Right forelimb (tissue), 1 donor: ENCODE measurements at places on chromosomes 4 and X.

DNA sequence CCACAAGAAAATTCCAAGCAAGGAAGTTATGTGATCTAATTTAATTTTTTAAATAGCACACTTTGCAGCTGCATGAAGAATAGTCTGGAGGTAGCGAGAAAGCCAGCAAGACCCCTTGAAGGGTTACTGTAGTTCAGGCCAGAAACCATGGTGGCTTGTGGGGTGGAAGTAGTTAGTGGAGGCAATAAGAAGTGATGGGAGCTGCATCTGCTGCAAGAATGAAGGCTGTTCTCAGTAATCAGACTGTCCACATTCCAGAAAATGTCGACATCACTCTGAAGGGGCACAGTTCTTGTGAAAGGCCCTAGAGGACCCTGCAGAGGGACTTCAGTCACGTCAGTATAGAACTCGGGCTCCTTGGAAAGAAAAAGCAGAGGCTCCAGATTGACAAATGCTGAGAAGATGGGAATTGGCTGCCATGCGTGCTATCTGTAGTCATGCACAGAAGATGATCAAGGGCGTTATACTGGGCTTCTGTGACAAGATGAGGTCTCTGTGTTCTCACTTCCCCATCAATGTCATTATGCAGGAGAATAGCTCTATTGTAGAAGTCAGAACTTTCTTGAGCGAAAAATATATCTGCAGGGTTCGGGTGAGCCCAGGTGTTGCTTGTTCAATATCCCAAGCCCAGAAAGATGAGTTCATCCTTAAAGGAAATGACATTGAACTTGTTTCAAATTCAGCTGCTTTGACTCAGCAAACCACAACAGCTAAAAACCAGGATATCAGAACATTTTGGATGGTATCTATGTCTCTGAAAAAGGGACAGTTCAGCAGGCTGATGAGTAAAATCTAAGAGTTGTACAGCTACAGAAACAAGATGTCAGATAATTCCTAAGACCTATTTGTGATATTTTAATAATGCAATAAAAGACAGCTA lies 254.2 kb downstream of the CBR4 start:
- no peak for DNase-seq

DNA sequence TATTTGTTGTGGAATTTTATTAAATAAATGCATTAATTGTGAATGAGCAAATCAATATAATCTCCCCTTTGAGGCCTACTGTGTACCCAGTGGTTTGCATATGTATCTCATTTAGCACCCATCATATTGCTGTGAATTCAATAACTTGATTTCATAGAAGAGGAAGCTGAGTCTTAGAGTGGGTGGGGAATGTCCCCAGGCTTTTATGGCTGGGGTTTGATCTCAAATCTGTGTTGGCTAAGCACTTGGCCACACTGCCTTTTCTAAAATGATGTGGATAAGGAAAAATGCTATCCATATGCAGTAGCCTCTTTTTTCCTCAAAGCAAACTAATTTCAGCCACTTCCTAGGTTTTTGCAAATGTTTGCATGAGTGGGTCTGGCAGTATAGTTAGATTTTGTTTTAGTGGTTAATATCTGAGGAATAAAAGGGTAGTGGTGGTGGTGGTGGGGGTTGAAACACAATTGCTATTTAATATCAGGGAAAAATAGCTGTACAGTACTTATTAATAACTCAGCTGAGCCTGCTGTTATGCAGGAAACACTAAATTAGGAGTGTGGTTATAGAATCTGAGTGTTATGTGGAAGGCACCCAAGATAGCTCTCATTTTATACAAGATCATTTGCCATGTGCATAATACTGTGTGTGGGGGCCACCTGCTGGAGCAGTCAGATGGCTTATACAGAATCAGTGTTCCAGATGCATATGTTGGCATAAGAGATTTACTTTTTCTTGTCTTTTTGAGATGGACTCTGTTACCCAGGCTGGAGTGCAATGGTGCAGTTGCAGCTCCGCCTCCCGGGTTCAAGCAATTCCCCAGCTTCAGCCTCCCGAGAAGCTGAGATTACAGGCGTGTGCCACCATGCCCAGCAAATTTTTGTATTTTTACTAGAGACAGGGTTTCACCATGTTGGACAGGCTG lies 108.0 kb downstream of the TMEM131L start:
- peak; percentile 77 for DNase-seq

DNA sequence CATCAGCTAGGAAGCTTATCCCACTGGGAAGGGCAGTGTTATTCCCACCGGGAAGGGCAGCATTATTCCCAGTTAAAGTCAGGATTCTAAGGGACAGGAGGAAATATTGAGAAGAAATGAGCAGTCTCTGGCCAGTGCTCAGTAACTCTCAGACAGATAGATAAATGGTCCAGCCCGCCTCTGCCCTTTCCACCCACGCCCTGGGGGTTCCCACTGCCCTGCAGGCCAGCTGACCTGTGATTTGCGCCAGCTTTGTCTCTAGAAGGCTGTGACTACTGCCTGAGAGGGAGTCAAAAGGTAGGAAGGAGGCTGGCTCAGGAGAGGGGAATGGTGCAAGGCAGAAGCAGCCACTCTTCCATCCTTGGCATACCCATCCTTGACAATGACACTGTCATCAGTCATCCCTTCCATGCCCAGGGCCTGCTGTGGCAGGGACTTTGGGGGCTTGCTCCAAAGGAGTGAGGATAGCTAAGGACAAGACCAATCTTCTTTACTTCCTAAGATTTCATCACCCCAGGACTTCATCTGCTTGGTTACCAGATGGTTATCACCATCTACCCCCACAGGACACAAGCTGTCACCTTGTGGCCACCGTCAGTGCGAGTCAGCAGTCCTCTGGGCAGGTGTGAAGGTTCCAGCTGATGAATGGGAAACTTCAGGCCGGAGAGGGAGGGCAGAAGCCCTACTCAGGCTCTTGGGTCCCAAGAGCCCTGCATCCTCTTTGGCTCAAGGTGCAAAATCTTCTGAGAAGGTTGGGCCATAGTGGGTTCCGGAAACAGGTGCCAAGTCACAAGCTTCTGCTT lies 49.5 kb downstream of the SEPSECS start:
- DNase-seq: no peak

DNA sequence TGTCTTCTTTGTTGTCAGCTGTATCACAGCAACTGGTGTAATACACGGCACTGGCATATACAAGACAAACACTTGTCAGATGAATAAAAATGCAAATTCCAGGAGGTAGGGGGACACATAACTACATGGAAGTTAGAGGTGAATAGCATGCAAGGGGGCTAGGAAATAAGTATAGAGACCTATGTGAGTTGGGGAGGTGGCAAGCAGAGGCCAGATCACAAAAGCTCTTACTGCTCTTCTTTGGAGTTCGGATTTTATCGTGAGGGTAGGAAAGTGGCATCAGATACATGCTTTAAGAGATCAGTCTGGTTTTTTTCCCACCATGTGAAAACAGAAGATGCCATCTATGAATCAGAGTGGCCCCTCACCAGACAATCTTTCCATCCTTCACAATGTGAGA lies 2.8 kb upstream of the SRP72 start:
- DNase-seq: no peak

DNA sequence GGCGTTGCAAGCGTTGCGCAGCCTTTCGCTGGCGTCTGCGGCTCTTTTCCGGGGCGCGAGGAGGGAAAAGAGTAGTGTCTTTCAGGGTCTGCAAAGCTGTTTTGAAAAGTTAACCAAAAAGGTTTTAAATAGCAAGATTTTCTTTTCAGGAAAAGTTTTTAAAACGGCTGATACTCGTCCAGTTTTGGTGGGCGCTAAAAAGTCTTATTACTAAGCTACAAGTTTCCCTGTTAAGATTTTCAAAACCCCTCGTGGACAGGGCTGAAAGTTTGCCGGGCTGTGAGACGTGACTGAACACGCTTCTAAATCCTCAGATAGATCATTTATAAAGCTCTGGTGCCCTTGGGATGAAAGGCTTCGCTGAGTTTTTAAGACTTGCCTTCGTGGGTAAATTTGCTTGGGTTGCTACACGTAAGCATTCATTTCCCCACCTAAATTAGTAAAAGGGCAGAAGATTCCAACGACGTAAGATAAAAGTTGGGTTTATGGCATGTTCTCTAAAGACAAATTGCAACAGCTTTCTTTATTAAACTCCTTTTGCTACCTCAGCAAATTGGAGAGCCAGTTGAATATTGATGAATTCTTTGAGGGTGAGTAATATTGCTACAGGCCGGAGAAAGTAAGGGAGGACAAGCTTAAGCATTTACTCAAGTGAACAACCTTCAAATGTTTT lies 91.5 kb downstream of the HPRT1 start:
- DNase-seq: no peak

DNA sequence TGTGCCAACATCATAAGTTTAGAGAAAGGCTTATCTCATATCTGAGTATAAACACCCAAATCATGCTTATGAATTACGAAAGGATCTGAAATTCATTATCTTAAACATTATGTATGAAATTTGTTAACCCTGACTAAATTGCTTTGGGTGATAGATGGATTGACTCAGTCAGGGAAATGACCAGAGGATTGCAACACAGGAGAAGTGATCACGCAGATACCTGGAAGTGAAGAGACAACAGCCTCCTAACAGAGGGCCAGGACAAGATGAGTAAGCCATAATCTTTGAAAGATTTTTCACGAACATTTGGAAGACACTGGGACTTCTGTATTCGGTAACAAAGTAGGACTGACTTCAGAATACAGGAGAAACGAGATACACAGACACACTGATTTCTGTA lies 363.4 kb downstream of the DMD start:
- DNase-seq: no peak

DNA sequence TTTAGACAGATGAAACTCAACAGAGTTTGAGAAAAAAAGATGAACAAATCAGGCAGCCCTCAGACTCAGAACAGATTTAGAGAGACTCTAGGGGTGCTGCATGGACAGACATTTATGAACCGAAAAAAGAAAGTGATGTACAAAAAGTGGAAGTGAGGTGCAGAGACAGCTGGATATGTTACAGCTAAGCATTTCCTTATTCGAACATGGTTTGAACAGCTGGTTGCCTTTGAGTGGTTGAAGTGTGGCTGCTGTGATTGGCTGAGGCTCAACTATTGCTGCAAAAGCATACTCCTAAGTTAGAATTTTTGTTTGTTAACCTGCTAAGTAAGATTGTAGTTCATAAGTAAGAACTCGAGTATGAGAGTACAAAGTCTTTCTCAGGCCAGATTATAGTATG lies 331.5 kb upstream of the PABPC4L start:
- DNase-seq: no peak

DNA sequence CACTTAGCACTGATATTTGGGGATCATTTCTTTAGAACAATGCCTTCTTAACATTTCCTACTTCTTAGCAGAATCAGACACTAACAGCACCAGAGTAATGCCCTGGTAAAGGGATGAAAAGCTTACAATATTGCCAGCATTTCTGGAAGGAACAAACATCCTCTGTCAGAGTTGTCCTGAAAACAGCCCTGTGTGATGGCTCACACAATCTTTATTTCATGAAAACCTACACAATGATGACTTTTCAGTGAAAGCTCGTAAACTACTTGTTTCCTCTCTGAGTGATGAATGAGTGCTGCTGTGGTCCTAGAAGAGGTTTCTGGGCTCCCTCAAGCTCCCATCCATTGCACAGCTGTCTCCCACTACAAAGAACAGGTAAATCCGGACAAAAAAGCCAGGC lies 52.8 kb downstream of the GPC4 start:
- DNase-seq: no peak

DNA sequence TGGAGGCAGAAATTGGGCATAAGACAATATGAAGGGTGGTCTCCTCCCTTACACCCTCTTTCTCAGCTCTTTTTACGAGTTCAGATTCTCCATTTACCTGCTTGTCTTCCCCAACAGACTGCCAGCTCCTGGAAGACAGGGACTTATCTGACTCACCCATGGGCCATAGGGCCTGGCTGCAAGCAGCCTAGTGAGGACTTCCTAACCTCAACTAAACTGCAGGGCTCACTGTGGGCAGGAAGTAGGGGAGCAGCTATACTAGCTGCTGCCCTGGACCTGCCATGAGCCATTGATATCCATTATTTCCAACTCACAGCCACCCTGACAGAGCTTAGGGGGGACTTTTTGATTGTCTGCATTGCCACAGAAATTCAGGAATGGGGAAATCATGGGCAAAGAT lies 11.5 kb upstream of the ZNF718 start:
- no peak for DNase-seq

- peak; percentile 73 for DNase-seq
These were observed 89.0 kb downstream of the TRAPPC11 start for GRCh38 chr4:183747931-183748670.

- DNase-seq: no peak
These were observed 16.6 kb downstream of the GEMIN8 start for GRCh38 chrX:14013054-14013453.

- DNase-seq: no peak
These were observed 138.3 kb downstream of the UNC5C start for GRCh38 chr4:95410387-95410977.
